Activated CD8-positive, alpha-beta memory T cell treated with anti-CD3 and anti-CD28 coated beads for 4 hours (primary cell): ENCODE measurements at places on chromosomes 1 and 21.

DNA sequence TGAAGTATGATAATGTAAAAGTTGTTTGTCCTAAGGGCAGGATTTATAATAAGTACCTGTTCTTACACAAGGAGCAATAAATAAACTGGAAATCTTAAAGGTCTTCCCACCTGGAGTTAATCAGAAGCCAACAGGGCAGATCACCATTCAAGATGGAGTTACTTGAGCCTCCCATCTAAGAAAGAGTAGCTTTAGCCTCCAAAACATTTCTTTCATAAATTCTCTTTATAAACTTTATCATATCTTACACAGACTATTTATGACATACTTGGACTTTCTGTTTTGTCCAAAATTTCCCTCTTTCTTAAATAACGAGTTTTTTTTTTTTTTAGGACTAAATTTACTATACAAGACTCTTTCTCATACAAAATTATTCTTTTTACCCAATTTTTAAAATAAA is 18.5 kb downstream of the OR2T1 start:
- DNase-seq: no peak

DNA sequence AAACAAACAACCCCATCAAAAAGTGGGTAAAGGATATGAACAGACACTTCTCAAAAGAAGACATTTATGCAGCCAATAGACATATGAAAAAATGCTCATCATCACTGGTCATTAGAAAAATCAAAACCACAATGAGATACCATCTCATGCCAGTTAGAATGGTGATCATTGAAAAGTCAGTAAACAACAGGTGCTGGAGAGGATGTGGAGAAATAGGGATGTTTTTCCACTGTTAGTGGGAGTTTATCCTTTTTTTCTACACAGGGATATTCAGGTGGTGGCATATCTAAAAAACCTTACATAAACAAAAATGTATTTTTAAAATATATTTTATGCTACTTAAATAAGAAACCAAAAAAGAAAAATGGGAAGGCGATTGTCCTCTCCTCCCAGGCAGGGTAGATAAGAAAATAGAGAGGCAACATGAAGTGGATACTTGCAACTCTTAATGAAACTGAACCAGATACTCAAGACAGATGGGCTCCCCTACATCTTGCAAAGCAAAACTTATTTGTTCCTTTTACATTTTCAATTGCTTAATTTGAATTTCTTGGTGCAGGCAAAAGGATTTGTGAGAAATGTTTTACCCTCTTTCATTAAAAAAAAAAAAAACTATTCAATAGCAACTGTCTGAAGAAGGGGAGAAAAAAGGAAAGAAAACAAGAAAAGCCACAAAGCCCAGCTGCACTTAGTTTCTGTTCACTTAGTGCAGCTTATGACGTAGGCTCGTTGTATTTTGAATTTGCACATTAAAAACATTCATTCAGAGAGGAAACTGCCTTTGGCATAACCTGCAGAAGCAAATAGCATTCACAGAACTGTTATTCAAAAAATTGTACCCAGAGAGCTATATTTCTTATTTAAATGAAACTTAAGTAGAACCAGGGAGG is 36.9 kb upstream of the RGS1 start:
- no peak for DNase-seq

GRCh38 chr21:36725793-36726386 is 27.0 kb downstream of the SIM2 start:
- DNase-seq: no peak

DNA sequence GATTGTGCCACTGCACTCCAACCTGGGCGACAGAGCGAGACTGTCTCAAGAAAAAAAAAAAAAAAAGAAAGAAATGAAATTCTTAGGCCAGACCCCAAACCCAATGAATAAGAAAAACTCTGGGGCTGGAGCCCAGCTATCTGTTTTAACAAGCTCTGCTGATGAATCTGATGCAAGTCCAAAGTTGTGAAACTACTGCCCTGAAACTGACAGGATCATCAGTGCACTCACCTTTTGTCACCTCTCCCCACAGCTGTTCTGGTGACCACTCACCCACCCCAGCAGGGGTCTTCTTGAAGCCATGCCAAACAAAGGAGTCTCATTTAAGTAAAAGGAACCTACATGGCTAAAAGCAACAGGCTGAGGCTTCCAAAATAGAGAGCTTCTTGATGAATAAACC is 8.4 kb downstream of the PABPC4 start:
- no peak for DNase-seq

- DNase-seq: no peak
Measured at GRCh38 chr1:69733061-69733460, 165.3 kb downstream of the LRRC7 start.

- no peak for DNase-seq
Measured at GRCh38 chr1:216923601-216924000, 200.4 kb upstream of the ESRRG start.
